ENCODE measurements at places on chromosomes 1 and 21.

DNA sequence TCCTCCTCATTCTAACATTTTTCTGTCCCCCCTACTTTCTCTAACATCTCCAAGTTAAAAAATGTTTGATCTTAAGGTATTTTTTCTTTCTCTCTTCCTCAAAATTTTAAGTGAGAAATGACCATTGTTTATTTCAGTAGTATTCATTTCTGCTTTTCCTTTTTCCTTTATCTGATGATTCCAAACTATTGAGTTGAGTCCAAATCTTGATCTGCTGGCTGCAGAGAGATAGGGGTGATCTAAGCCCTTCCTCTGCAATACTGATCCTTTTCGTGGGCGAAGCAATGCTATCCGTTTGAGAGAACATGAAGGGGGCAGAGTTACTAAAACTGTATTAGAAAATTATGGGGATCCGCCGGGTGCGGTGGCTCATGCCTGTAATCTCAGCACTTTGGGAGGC lies 516 bp upstream of the NMNAT2 start:
- DNase-seq = no peak

GRCh38 chr1:178094739-178095645 lies 1.1 kb downstream of the RASAL2 start:
- DNase-seq = no peak

GRCh38 chr1:108643492-108644335 lies 17.2 kb downstream of the HENMT1 start:
- DNase-seq = peak; percentile 56

GRCh38 chr1:207763091-207763490 lies 11.2 kb downstream of the CD46 start:
- DNase-seq = no peak

- no peak for DNase-seq
Observed at GRCh38 chr1:48870596-48870995, 93.9 kb upstream of the BEND5 start.

GRCh38 chr1:113515498-113515897 lies 125.2 kb downstream of the MAGI3 start:
- no peak for DNase-seq

GRCh38 chr1:11804666-11805421 lies 920 bp downstream of the MTHFR start:
- peak; percentile 29 for DNase-seq

DNA sequence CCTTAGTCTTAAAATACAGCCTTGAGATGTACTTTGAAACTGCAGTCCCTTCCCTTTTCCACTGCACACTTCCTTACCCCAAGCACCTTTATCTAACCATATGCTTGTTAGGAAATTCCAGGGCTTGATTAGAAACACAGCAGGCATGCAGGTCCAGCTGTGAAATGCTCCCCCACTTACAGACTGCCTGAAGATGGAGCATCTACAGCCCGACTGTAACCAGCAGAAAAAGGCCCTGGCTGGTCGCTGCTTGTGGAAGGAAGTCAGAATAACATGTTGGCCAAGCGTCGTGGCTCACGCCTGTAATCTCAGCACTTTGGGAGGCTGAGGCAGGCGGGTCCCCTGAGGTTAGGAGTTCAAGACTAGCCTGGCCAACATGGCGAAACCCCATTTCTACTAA lies 37.2 kb downstream of the VN1R5 start:
- DNase-seq = no peak

- no peak for DNase-seq
Observed at GRCh38 chr1:5769146-5769545, 223.1 kb downstream of the NPHP4 start.

Measured in NCI-H446 treated with DMSO at 0.1 percent for 48 hours (cell line).